ENCODE measurements at places on chromosomes 2 and 18. TPM values are rescaled to one million over a fixed set of nuclear protein-coding genes. Genes with fewer than 3 reads are reported as not detected.

Gene UCN
- polyA plus RNA-seq = 0.34 TPM

DNA sequence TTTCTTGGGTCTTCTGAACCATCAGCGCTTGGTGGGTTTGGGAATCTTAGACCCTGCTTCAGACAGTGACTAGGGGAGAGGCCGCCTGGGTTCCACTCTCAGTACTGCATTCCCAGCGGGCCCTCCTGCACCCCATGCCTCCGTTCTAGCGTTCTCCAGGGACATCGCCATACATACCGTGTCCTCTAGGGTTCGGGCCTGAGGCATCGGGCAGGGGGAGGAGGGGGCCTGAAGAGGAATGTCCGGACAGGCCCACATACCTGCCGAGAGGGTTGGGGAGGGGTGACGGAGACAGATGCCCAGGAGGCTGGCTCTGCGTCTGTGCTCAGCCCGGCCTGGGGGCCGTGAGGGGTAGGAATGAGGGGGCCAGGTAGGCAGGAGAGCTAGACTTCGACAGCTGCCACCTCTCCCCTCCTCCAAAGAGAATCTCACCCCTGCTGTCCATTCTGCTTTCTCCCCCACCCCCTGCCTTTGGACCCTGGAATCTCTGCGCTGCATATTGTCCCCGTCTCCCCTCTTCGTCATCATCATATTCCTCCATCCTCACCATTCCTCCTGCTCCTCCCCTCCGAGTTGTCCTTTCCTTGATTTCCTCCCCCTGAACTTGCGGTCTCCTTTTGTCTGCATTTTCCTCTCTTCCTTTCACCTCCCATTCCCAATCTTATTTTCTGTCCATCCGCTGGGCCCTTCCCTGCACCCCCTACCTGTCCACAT, 7.8 kb upstream of the WNT10A start:
- no peak for DNase-seq

DNA sequence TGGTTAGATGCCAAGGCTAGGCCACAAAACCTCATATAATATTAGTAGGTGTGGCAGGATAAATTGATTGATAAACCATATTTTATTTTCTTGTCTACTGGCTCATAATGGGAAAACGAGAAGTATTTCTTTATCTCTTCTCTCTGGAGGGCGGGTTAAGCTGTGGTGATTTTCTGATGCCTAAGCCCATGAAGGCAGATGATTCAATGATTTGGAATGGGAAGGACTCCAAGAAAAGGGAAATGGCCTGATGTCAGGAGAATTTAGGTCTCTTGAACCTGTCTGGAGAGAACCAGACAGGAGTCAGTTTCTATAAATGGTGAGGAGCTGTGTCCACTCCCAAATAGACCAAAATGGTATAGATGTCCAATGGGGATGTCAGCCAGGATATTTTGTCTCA, 18.7 kb upstream of the MAP4K3 start:
- no peak for DNase-seq

DNA sequence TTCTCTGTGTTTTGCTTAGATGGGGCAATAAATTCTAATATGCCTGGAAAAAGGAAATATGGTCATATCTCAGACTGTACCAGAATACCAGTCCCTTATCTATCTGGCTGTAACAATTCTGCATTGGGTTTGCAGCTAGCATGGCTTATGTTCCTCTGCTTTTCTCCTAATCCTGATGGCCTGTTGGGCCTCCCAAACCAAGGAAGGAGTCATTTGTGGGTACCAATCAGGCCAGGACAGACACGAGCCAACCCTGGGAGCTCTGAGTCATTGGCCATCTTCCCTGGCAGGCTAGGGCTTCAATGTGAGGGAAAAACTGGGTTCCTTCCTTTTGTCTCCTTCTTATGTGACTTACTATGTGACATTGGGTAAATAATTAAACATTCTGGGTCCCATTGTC, 12.0 kb downstream of the SMARCAL1 start:
- DNase-seq = no peak

DNA sequence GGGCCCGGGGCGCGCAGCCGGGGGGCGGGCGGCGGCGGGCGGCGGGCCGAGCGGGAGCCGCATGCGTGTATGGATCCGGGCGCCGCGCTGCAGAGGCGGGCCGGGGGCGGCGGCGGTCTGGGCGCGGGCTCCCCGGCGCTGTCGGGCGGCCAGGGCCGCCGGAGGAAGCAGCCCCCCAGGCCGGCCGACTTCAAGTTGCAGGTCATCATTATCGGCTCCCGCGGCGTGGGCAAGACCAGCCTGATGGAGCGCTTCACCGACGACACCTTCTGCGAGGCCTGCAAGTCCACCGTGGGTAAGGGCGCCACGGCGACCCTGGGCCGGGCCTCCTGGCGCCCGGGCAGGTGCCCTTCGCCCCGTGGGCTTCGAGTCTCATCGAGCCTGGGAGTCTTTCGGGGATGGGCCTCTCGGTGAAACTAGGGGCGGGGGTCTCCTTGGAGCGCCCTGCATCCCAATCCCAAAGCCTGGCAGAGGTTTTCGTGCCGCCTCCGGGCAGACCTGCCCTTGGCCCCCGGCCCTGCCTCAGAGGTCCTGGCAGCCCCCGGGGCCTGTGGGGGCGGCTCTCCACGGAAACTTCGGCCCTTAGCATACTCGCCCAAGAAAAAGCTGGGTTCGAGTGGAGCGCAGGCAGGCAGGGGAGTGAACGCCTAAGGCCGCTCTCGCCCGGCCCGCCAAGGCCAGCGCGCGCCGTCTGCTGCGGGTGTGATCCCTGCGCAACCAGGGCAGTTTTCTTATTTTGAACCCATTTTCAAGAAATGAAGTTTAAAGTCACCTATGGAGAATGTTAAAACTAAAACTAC, 622 bp downstream of the RAB12 start:
- no peak for DNase-seq

- no peak for DNase-seq
These were observed 278.1 kb upstream of the ZEB2 start for GRCh38 chr2:144798034-144798433.

DNA sequence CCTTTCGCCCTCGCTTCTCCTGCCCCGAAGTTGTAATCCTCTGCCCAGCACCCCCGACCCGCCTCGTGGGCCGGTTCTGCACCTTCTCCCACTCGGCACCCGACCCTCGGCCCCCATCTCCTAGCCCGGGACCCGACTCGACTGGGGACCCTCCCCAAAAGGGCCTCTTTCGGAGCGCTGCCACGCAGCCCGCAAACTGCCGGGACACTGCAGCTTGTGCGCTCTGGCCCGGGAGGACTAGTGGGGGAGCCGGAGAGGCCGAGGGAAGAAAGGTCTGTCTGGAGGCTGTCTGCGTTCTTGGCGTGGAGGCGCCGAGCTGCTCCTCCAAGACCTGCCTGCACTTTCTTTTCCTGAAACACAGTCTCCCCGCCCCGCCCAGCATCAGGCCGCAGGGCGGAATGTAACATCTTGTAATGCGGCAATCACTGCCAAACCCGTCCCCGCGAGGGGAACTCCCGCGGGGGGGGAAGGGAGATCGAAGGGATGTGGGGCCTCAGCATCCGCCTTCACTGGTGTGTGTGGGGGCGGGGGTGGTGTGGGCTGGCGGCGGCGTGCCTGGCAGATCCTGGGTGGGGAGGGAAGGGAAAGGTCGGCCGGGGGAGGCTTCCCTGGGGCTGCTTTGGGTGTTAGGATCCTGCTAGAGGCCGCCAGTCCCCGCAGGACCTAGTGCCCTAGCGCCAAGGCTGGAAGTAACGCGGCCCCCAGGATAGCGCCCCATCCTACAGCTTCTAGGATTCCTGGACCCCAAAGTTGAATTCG, 7.4 kb downstream of the DLX2 start:
- DNase-seq = no peak

- DNase-seq = no peak
These were observed 27.6 kb upstream of the IL1R1 start for GRCh38 chr2:102114851-102115497.

GRCh38 chr2:12455661-12456060, 261.1 kb upstream of the TRIB2 start:
- DNase-seq = no peak
